ENCODE measurements at places on chromosomes 7 and 10.
A peak's percentile ranks its signal among the peaks of the same experiment; 100 is the strongest.

GRCh38 chr10:3782451-3783315 lies 2.3 kb downstream of the KLF6 start:
- DNase-seq: no peak

DNA sequence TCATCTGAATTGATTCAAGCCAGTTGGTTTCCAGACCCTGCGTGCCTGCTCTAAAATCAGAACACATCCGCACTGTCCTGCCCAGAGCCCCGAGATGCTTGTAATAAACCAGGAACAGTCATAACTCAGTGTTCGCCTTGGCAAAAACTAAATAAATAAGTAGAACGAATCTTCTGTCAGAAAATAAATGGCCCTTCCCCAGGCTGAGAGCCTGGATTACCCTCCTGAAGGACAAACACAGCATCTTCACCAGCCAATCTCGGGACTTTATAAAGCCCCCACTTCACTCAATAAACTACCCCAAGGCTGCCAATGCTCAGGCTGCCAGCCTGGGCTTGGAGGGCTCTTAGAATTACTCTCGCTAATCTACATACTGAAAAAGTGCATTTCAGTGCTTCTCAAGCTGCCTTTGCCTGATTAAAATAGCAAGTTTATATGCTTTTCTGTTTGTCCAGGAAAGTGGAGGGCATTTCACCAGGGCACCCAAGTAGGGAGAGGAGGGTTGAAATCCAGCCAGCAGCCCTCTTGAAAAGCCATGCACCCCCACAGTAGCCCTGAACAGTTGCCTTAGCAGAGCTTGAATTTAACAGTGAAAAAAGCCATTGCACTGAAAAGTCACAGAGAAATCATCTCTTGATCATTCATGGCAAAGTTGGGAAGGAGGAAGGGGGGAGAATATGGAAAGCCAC lies 136.6 kb downstream of the CALN1 start:
- DNase-seq: no peak

GRCh38 chr10:96596422-96597407 lies 9.9 kb upstream of the TM9SF3 start:
- DNase-seq: no peak

GRCh38 chr10:14782691-14783363 lies 8.1 kb upstream of the FAM107B start:
- DNase-seq: peak; percentile 23

GRCh38 chr7:71612911-71613310 lies 481.0 kb downstream of the GALNT17 start:
- DNase-seq: no peak

DNA sequence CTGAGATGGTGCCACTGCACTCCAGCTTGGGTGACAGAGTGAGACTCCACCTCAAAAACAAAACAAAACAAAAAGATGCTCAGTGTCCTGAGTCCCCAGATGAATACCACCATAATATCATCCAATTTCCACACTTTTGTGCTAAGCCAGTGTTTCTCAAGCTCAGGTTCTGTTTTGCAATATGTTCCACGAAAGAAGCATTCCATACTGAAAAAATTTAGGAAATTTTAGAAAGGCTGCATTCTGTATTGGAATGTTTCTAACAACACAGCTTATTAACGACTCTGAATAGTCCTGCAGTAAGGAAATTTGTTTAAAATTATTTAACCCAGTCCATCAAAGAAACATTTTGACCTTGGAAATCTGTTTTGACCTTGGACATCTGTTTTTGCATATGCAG lies 142.4 kb downstream of the EPC1 start:
- no peak for DNase-seq

DNA sequence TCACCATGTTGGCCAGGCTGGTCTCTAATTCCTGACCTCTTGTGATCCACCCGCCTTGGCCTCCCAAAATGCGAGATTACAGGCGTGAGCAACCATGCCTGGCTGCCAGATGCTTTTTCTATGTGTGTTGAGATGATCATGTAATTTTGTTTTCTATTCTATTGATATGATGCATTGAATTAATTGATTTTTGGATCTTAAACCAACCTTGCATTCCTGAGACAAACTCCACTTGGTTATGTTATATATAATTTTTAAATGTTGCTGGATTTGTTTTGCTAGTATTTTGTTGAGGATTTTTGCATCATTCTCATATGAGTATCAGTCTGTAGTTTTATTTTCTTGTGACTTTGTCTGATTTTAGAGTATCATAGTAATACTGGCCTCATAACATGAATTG lies 192.8 kb downstream of the ADK start:
- no peak for DNase-seq

DNA sequence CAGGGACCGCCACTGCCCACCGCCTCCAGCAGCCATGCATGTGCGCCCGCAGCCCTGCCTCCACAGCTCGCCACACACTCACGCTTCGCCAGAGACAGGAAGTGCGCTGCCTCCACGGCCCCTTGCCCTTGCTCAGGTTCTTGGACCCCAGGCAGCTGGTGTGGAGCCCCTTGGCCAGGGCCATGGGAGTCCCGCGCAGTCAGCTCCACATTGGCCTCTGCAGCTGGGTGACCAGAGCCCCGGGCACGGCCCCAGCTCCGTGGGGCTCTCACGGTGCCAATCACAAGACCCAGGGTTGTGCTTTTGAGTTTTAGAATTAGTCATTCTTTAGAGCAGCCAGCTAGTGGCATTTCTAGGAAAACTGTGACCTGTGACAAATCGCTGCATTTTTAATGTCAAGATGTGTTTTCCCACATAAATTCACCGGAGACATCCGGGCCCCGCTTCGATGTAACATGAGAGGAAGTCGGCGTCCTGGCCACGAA lies 4.3 kb upstream of the UTF1 start:
- DNase-seq: no peak

DNA sequence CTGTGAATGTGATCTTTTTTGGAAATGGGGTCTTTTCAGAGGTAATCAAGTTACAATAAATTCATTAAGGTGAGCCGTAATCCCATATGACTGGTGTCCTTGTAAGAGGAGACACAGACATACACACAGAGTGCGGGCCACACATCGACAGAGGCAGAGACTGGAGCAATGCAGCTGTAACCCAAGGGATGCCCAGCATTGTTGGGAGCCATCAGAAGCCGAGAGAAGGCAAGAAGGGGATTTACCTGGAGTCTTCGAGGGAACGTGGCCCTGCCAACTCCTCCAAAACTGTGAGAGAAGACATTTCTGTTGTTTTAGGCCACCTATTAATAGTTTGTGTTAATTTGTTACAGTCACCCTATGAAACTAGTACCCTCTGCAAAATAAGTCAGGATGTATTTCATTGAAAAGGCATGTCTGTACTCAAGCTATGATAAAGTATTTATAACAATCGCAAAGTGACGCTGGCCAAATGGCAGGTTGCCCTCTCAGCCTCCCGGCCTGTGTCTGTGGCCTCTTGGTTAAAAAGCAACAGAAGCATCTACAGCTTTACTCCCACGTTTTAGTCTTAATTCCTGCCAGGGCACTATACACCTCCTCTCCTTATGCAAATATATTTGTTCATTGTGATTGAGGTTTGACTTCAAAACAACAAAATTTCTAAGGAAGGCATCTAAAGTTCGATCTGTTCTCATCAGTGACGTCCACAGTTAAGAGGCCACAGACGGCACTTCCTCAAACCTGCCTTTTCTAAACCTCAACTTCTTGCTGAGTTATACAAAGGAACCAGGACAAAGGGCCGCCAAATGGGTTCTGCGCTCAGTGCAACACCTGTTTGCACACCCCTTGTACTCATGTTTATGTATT lies 46.8 kb downstream of the HIPK2 start:
- DNase-seq: no peak

DNA sequence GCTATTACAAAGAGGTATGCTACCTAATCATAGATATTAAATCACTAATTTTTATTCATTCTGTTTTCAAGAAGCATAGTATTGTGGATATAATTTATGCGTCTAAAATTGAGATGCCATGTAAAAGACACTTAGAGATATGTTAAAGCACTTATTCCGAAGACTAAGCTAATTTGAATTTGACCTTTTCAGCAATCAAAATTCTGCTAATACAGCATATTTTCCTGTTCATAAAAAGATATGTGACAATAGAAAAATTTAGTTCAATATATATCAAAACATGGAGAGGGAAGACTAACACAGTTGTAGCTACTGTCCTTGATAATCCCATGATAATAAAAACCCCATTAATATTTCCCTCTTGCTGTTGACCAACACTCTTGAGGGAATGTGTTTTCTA lies 386.6 kb upstream of the TEX47 start:
- DNase-seq: no peak

DNA sequence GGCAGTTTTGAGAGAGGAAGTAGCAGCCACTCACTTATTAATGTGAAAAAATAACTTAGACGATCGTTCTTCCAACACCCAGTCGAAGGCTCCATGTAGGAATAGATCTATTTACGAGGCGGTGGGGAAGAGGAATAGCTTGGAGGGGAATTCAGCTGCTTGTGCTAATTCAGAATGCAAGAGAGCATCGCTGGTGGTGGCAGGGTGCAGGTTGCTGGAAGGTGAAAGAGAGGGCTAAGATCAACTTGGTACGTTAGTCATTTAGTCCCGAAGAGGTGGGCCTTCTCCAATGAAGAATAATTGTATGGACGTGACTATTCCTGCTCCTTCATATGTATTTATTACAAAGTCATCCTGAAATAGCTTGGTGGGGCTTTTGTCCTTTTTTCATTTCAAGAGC lies 98.5 kb downstream of the SEC23IP start:
- DNase-seq: no peak

DNA sequence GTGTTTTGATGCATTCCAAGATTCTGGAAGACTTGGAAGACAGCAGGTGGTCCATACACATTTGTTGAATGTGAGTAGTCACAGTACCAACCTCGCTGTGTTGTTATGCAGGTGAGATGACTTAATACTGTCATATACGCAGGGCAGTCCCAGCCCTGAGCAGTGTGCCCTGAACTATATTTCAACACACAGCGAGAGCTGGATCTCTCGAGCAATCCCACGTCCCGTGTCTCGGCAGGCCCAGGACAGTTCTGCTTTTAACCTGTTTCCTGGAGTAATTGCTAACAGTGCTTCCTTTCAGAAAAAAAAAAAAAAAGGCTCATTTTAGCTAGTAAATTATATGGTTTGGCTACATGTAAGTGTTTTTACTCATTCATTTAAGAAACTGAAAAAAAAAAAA lies 179.7 kb downstream of the PRKCQ start:
- no peak for DNase-seq

- no peak for DNase-seq
Measured at GRCh38 chr10:45602082-45602730, 70.4 kb downstream of the ZFAND4 start.

DNA sequence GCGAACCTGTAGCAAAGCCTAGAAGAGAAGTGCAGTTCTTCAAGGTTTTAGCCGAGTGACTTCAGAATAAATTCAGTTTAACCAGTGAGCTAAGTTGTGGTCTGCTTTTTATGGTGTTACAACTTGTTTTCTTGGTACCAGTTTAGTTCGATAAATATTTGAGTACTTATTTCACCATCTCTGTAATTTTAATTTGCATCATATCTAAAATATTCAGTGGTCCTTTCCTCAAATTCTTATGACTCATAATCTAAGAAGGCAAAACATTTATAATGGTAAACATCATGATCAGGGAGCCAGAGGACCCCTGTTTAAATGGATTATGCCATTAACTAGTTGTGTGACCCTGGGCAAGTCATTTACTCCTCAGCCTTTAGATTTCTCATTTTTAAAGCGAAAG lies 4.1 kb upstream of the BMPER start:
- DNase-seq: no peak

GRCh38 chr7:125871431-125871830 lies 941.8 kb upstream of the POT1 start:
- DNase-seq: no peak

DNA sequence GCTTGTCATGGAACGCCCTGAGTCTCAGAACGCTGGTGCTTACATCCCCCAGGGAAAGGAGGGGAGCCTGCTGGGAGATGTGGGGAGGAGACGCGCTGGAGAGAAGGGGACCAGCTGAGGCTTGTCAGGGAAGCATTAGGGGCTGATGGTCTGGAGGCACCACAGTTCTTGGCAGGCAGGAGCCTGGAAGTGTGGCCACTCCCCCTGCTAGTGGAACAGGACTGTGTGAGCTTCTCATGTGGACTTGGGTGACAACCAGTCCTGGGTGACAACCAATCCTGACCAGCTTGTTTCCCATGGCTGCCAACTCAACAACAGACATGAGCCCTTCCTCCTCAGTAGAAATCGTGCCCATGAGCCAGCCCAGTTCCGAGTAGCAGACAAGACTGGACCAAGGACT lies 87.8 kb downstream of the SPDYE5 start:
- no peak for DNase-seq

- no peak for DNase-seq
Measured at GRCh38 chr10:47260505-47261111, 39.4 kb upstream of the GDF10 start.

- DNase-seq: no peak
Measured at GRCh38 chr7:1638215-1638661, 31.8 kb upstream of the ELFN1 start.

DNA sequence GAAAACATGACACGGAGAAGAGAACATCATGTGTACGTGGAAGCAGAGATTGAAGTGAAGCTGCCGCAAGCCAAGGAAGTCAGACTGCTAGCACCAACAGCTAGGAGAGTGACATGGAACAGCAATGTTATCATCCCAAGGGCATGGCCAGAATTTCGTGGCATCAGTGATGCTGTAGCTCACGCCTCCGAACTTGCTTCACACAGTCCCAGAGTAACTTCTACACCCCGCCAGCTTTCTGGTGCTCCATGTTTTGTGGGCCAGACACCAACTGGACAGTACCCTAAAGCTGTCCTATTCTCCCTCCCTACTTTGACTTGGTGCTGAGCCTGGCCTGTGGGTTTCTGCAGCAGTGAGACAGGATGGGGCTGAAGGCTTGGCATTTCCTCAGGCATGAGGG lies 33.0 kb upstream of the EMX2 start:
- DNase-seq: no peak

- no peak for DNase-seq
Measured at GRCh38 chr10:28298951-28299350, 3.9 kb downstream of the MPP7 start.

GRCh38 chr10:6348096-6348874 lies 145.6 kb downstream of the PFKFB3 start:
- DNase-seq: peak; percentile 35

DNA sequence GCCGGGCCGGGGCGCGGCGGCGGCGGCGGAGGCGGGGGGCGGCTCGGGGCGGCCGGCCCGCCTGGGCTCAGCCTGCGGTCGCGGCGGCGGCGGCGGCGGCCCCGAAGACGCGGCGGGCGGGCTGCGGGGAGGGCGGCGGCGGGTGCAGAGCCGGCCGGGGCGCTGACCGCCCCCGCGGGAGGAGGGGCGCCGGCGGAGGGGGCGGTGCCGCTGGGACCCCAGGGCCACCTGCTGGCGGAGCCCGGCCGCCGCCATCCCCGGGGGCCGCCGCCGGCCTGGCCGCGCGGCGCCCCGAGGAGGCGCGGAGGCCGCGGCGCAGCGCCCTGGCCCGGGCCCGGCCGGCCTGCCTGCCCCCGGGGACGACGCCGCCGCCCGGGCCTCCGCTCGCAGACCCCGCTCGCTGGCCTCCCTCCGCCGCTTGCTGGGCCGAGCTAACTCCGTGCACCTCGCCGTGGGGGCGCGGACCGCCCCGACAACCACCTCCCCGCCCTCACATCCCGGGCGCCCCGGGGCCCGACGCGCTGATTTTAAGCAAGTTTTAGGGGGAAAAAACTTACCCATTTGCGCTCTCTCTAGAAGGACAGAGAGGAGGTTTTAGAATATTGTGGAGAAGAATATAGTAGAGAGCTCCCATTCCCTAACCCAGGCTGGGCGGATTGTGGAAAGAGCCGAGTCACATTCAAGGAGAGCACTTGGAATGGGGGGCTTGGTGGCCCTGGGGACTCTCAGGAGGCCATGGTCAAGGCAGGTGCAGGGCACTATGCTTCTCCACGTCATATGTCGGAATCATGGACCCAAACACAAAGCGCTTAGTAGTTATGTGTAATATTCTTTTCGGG lies at the start of gene BEND7:
BEND7 (minus strand) TSS at position 140 of the 839 bp plus-strand sequence. CDS start 481 bp downstream, outside the sequence.
- no peak for DNase-seq

- DNase-seq: no peak
Measured at GRCh38 chr10:26448292-26448691, 10.2 kb downstream of the APBB1IP start.
